NCI-H774 (cell line): ENCODE measurements at places on chromosomes 4 and X.

GRCh38 chr4:88605736-88606135 is 13.5 kb downstream of the HERC3 start:
- DNase-seq, result no peak

DNA sequence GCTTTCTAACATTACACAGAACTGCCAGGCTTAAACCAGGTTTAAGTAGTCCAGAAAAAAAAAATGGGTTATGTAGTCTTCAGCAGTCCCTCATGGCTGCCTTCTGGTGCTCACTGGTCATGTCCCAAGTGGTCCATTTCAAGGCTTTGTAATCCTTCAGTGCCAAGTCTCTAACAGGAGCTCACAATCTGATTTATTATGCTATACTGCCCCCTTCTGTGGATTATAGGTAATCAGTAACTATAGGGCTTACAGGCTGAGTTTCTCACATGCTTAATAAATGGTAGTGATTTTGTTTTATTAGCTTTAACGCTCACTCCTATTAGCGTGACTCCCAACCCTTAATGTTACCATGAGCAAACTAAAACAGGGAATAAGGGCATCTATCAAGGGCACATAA is 92.5 kb upstream of the EDA2R start:
- DNase-seq, result no peak

DNA sequence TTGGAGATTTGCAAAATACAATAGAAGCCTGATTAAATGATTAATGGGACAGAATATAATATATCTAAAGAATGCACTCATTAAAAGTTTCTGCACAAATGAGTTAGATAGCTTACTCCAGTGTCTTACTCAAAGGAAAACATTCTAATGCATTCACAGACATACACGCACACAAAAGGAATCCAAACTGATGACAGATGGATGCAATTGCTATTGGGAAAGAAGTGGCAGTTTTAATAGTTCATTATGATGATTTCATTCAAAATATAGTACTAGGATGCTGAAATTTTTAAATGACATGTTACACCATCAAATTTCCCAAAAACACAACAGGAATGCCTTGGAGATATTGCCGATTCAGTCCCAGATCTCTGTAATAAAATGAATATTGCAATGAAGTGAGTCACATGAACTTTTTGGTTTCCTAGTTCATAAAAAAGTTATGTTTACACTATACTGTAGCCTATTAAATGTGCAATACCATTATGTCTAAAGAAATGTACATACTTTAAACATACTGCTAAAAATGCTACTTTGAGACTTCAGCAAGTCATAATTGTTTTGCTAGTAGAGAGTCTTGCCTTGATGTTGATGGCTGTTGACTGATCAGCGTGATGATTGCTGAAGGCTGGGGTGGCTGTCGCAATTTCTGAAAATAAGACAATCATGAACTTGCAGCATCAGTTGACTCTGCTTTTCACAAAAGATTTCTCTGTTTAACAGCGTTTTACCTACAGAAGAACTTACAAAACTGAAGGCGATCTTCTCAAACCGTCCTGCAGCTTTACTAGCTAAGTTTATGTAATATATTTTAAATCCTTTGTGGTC is 45.6 kb downstream of the BBS12 start:
- DNase-seq, result no peak

GRCh38 chr4:38534344-38535045 is 129.5 kb upstream of the KLF3 start:
- DNase-seq, result no peak

DNA sequence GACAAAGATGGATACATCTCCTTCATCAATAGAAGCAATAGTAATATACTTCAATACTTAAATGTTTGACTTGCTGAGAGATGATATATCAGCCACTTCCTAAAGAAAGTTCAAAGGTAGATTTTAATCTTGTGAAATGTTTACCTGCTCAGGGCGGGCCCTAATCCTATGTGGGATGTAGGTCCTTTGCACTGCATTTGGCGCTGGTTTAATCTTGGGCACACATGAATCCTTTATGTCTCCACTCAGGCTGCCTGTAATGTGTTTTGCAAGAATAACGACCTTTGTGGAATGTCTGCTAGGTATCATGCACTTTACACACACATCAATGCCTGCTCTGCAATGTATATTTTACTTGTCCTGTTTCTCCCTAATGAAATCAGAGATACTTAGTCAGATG is 368.7 kb downstream of the GBA3 start:
- no peak for DNase-seq

GRCh38 chr4:24007860-24008261 is 118.0 kb upstream of the PPARGC1A start:
- no peak for DNase-seq

GRCh38 chr4:79211490-79211889 is 114.4 kb downstream of the NAA11 start:
- no peak for DNase-seq

DNA sequence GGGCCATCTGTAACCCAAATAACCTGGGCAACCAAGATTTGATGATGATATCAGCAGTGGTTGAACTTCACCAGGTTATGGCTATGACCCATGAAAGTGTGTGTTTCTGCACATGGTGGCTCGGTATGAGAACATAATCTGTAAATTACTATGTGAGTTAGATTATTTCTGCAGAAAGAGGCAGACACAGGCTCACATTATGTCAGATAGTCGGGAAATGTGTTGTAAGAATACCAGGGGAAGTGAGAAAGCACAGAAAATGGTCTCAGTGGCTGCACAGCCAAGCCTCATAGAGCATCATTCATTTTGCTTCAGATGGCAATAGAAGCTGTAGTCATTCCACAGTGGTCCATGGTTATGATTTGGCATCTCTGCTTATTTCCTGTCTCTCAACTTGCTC is 63.0 kb upstream of the RBPJ start:
- no peak for DNase-seq

- DNase-seq, result no peak
These were observed 135.9 kb upstream of the ARHGEF9 start for GRCh38 chrX:63920875-63921274.

DNA sequence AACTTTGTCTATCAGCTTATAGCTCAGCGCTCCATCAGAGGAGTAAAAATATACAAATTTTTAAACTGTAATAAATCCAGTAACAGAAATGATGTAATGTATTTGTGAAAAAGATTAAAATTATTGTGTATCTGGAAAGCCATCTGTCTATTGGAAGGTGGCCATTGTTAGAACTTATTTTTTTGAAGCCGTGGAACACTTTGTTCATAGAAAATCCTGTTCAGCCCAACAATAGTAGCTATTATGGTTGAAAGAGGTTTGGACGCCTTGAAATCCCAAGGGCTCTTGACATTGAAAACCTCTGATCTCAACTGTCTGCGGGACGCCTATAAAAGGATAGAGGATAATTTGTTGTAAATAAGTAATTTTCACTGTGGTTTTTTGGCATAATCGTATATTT is 98.3 kb downstream of the RAPGEF2 start:
- DNase-seq, result no peak

DNA sequence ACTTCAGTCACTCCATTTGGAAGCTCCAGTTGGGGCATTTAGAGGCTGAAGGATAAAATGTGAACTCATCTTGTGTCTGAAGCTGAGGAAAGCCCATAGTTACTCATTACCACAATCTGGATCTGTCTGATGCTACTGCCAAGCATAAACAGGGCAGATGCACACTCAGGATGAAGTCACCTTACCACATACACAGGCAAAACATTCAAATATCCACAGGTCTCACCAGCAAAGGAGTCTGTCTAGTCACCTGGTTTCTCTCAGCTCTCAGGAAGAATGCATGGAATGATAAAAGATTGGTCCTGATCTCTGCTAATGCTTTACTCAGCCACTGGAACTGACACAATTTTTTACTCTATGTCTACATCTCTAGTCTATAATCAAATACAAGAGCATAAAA is 13.0 kb upstream of the ODAPH start:
- DNase-seq, result no peak

DNA sequence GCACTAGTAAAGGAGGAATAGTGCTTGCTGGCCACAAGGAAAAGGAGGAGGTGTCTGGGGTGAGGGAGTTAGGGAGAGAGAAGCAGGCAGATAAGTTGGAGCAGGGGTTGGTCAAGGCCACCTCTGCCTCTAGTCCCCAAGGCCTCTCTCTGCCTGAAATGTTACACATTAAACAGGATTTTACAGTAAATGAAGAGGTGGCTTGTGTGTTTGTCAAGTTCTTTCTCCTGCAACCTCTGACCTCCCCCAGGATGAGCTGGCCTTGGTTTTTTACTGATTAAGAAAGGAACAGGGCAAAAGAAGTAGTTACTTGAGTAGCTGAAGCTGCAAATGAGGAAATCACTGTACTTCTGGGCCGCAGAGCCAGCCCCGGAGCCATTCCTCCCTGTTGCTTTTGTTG is 2.0 kb downstream of the GJB1 start:
- no peak for DNase-seq

DNA sequence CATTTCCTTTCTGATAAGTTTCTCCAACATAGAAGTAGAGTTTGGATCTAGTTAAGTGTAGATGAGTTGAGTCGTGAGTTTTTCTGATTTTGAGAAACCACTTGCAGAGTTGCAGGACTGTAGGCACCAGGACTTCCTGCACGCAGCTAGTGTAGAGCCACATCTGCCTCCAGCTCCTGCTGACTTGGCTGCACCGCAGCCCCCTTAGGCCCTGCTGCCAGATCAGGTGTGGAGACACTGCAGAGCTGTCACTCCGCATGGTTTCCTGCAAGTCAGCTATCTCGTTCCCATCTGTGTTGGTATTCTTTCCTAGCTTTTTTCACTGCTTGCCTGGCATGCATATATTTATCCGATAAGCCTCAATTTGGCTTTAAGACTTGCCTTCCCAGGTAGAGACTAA is 48.9 kb downstream of the PCDH7 start:
- no peak for DNase-seq

- DNase-seq, result no peak
These were observed 83.5 kb upstream of the GRPR start for GRCh38 chrX:16039834-16040233.
